ENCODE measurements at places on chromosomes 6 and 20. TPM values are rescaled to one million over a fixed set of nuclear protein-coding genes. Genes with fewer than 3 reads are reported as not detected.

Gene EZR
- 135 TPM for total RNA-seq

Gene BANF2
- not detected for total RNA-seq

Gene ADAM33
- total RNA-seq: 57.5 TPM

Gene VSTM2L
- 0.66 TPM for total RNA-seq

Gene ECT2L
- not detected for total RNA-seq

Gene CD109
- total RNA-seq: 44.8 TPM

Gene GID8
- 32.4 TPM for total RNA-seq

Gene MYBL2
- 16.8 TPM for total RNA-seq

Gene DDX39B
- 485 TPM for total RNA-seq

Gene FAM83C
- not detected for total RNA-seq

Gene EMILIN3
- total RNA-seq: under 0.01 TPM

Gene PREP
- total RNA-seq: 16.3 TPM

Gene SLC22A23
- total RNA-seq: 18.1 TPM

Gene PNPLA1
- not detected for total RNA-seq

Gene PSORS1C2
- not detected for total RNA-seq

Gene GPSM3
- total RNA-seq: 0.87 TPM

Gene RIPPLY2
- total RNA-seq: 0.87 TPM

Gene ALDH5A1
- 1.3 TPM for total RNA-seq

Gene WFDC10B
- not detected for total RNA-seq

Gene ENPP5
- total RNA-seq: 0.55 TPM

Gene HLA-DOB
- 0.12 TPM for total RNA-seq

Gene PRKN
- total RNA-seq: 3.4 TPM

Gene DIDO1
- 60.6 TPM for total RNA-seq

Gene DEFB112
- total RNA-seq: not detected

Gene SPTLC3
- 4.0 TPM for total RNA-seq

Gene HLA-DMB
- not detected for total RNA-seq

Gene PNRC1
- total RNA-seq: 47.4 TPM

Gene GGTLC1
- total RNA-seq: not detected

Gene CDSN
- total RNA-seq: not detected

Gene SPACA1
- total RNA-seq: not detected

Gene FNDC11
- total RNA-seq: 0.66 TPM

Gene ZFP57
- 0.11 TPM for total RNA-seq

Gene CRYBG1
- 27.7 TPM for total RNA-seq

Gene CALHM6
- total RNA-seq: 0.89 TPM

Gene CCN6
- not detected for total RNA-seq

Gene ATAT1
- 3.4 TPM for total RNA-seq

Gene MICA
- total RNA-seq: 66.0 TPM

Gene GLP1R
- total RNA-seq: not detected

Gene PRRT1
- total RNA-seq: 0.11 TPM

Gene ZSCAN31
- total RNA-seq: 19.7 TPM

Gene SNRPB
- 345 TPM for total RNA-seq

Gene ZGPAT
- 31.4 TPM for total RNA-seq

Gene CARMIL1
- 10.2 TPM for total RNA-seq

Gene HLA-DQB1
- not detected for total RNA-seq

Measured in uterine smooth muscle cell (primary cell).